GM06990 (cell line): ENCODE measurements at places on chromosomes 2 and 18.
A peak's percentile ranks its signal among the peaks of the same experiment; 100 is the strongest.

DNA sequence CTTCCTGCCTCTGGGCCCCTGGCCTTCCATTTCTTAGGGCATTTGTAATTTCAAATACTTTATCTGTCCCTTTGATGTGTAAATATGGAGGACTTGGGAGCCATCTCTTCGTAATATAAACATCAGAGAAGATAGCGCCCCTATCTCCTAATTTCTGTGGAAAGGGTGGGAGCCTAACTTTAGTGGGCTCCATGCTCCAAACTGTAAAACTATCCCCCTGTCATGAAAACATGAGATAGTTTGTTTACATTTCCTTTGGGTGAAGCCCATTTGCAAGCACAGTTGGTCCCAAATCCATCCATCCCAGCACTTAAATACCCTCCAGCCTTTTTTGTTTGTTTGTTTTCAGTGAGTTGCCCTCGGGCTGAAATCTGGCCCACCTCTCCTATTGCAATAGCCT, 782.6 kb upstream of the FSHR start:
- DNase-seq: no peak

DNA sequence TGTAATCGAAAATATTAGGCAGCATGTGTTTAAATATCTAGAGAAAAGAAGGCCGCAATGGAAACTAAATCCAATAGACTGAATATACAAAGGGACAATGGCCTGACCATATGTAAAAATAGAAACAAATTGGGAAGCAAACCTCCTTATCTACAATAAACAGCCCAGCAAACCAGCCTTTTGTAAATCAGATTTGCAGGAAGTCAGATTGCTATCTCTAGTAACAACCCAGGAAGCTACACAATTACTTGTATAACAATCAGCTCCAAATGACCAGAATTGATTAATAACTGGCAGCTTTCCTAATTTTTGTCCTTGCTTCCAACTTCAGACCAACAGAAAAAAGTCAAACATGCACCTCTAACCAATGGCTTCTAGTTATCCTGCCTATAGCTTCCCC, 860.0 kb downstream of the CPS1 start:
- no peak for DNase-seq

GRCh38 chr2:239466755-239467271, 66.0 kb upstream of the HDAC4 start:
- DNase-seq: no peak

- no peak for DNase-seq
Measured at GRCh38 chr2:69969991-69970390, 8.6 kb upstream of the ASPRV1 start.

DNA sequence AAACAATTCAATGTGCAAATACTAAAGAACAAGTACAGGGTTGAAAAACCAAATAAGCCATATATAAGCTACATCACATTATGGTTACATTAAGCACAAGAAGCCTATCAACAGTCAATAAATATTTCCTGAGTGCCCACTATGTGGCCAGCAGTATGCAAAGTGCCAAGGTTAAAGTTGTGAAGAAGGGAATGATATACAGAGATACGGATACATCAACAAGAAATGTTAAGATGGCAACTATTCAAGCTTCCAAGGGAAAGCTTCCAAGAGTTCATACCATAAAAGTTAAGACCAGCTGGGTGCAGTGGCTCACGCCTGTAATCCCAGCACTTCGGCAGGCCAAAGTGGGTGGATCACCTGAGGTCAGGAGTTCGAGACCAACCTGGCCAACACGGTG, 14.0 kb downstream of the DYM start:
- DNase-seq: no peak

DNA sequence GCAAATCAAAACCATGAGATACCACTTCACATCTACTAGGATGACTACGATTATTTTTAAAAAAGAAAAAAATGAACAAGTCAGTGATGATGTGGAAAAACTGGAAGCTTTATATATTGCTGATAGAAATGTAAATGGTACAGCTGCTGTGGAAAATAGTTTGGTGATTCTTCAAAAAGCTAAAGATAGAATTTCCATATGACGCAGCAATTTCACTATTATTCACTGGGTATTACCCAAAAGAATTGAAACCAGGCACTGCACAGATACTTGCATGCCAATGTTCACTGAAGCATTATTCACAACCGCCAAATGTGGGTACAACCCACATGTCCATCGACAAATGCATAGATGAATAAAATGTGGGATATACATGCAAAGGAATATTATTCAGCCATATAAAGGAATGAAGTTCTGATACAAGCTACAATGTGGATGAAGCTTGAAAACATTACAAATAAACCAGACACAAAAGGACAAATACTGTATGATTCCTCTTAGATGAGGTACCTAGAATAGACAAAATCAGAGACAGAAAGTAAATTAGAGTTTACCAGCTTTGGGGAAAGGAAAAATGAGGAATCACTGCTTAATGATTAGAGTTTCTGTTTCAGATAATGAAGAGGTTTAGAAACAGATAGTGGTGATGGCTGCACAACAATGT, 11.1 kb downstream of the RTTN start:
- peak; percentile 69 for DNase-seq

- no peak for DNase-seq
Measured at GRCh38 chr2:70961648-70961994, 16.8 kb upstream of the ANKRD53 start.

- DNase-seq: no peak
Measured at GRCh38 chr2:20174410-20174809, 50.5 kb downstream of the SDC1 start.

GRCh38 chr2:134289225-134289624, 35.4 kb downstream of the MGAT5 start:
- no peak for DNase-seq

GRCh38 chr18:13232086-13232917, 13.7 kb downstream of the LDLRAD4 start:
- DNase-seq: no peak

DNA sequence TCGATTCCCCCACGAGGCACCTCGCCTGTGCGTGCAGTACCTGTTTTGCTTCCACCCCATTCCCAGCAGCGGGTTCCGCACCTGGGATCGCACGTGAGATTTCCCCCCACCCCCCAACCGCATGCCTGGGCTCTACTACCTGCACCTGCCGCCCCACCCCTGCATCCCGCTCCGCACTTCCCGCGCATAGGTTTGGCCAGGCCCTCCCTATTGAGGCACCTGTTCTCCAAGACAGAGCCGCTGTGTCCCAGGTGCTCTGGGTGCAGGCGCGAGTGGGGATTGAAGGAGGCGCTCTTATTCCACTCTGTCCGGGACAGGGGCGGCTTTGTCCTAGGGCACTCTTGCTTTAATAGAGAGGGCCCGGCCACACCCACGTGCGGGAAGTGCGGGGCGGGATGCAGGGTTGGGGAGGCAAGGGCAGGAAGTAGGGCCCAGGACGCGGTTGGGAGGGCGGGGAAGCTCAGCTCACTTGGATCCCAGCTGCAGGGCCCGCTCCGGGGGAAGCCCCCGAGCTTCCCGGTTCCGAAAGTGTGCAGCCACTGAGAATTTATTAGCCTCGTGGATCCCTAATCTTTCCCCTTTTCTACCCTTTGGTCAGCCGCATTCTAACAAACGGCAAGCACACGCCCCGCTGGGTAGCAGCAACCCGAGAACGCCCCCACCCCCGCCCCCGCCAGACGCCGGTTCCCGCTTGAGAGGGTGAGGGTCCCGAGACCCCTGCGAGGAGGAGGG, 670 bp upstream of the MOCOS start:
- peak; percentile 20 for DNase-seq

GRCh38 chr18:45291621-45292615, 323.4 kb upstream of the SLC14A2 start:
- DNase-seq: no peak

DNA sequence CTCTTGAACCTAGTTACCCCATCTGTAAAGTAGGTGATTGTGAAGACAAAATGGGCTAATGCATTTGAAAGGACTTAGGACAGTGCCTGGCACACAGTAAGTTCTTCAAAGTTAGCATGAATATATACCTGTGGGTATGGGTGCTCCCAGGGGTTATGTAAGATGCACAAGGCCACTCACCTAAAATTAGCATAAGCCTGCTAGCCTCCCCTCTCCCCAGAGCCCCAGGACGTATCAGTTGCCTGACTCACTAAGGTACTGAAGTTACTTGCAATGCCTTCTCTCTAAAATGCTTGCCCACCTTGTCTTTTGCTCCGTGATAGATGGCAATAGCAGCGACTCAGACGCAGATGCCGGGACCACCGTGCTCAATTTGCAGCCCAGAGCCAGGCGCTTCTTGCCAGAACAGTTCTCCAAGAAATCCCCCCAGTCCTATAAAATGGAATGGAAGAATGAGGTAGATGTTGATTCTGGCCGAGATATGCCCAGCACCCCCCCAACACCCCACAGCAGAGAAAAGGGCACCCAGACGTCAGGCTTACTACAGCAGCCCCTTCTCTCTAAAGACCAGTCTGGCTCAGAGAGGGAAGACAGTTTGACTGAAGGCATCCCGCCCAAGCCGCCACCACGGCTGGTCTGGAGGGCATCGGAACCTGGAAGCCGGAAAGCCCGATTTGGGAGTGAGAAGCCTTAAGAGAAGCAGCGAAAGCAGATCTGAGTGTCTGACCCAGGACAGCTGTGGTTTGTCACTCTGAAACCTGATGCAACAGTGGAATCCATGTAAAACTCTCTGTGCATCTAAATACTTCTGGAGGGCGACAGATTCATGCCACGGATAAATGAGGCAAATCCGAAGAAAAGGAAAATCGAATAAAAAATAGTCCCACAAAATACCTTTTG, 53.8 kb upstream of the TMEM182 start:
- DNase-seq: no peak

GRCh38 chr2:125564471-125564870, 1091.5 kb upstream of the GYPC start:
- no peak for DNase-seq

DNA sequence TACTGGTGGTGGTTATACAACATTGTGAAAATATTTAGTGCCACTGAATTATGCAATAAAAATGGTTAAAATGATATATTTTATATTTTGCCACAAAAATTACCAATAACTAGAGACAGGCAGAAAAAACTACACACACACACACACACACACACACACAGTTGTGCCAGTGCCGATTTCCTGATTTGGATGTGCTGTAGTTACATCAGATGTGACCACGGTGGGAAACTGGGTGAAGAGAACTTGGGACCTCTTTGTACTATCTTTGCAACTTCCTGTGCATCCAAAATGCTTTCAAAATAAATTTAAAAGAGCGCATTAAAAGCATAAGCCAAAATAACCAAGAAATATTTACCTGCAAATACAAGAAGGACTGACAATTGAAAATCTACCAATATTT, 61.6 kb upstream of the CCBE1 start:
- no peak for DNase-seq

GRCh38 chr18:9488538-9488937, 13.2 kb downstream of the RALBP1 start:
- no peak for DNase-seq

DNA sequence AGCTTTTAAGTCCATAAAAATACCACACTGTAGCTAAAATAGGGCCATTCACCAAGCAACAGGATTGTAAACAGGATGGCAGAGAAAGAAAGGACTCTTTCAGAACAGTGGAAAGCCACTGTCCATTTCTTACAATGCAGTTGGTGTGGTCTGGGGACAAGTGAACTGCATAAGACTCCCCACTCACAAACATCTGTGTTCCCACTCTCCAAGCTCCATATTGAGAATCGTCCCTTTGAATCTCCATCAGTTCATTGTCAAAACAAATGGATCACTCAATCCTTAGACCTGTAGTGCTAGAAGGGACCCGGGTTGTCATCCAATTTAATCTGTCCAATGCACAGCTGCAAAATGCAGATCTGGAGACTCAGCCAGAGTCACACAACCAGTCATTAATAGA, 347.4 kb upstream of the KLHL29 start:
- DNase-seq: no peak

- DNase-seq: no peak
Measured at GRCh38 chr2:181454686-181455450, 2.3 kb upstream of the ITGA4 start.

- no peak for DNase-seq
Measured at GRCh38 chr2:23425885-23426262, 40.9 kb downstream of the KLHL29 start.

DNA sequence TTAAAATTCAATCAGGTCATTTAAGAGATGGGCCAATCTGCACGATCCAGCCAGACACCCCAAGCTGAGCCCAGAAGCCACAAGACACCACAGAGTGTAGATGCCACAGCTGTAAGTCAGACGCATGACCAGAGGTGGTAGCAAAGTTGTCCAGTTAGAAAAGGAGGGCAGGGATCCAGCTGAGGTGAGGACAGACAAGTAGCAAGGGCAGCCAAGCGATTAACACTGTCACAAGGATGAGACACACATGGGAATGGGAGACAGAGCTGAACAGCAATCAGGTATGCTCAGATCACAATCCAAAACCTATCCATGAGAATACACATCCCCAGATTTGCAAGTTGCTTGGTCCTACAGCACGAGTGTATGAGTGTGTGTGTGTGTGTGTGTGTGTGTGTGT, 143.4 kb upstream of the STK17B start:
- DNase-seq: no peak

GRCh38 chr2:29618024-29618423, 303.4 kb downstream of the ALK start:
- no peak for DNase-seq

GRCh38 chr2:22656426-22656825, 728.6 kb upstream of the KLHL29 start:
- DNase-seq: no peak

- DNase-seq: no peak
Measured at GRCh38 chr2:121167411-121167810, 117.6 kb downstream of the TFCP2L1 start.

DNA sequence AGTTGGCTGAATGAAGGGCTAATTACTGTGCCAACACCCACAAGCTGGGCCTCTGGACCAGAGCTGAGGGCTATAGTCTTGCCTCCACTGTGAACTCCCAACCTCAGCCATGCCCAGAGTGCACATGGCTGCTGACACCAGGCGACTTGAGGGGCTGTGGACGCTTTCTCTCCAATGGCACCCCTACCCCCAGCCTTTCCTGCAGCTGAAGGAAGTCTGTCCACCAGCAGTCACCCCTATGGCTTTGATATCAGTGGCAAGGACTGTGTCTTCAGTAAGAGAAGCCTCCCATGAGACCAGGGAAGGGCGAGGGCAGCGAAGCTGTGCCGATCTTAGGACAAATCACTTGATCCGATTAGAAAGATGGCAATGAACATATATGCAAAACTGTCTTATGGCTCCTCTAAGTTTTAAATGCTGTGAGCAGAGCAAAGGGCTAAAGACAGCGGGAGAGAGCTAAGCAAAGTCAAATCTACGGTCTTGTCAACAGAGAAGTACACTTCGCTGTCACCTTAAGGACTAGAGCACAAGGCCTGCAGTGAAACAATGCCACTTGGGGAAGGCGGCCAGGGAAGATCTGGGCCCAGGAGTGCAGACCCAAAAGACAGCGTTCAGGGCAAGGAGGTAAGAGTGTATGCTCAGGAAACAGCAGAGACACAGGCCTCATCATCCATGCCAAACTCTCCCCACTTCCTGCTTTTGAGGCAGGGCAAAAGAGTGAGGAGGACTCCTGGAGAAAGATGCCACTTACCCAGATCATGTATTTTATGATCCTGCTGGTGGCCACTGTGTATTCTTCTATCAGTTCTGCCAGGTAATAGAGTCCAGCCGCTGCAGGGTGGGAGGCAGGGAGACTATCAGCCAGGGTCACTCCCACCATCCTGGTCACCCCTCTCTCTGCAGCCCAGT, 1.5 kb downstream of the TEX261 start:
- DNase-seq: no peak
